ENCODE measurements at places on chromosomes 6 and 20.

- no peak for DNase-seq
Observed at GRCh38 chr20:14879020-14879697, 541.7 kb upstream of the FLRT3 start.

- peak; percentile 14 for DNase-seq
Observed at GRCh38 chr20:19602675-19603375, 155.2 kb upstream of the RIN2 start.

- no peak for DNase-seq
Observed at GRCh38 chr20:8933381-8933807, 135.5 kb upstream of the PLCB4 start.

DNA sequence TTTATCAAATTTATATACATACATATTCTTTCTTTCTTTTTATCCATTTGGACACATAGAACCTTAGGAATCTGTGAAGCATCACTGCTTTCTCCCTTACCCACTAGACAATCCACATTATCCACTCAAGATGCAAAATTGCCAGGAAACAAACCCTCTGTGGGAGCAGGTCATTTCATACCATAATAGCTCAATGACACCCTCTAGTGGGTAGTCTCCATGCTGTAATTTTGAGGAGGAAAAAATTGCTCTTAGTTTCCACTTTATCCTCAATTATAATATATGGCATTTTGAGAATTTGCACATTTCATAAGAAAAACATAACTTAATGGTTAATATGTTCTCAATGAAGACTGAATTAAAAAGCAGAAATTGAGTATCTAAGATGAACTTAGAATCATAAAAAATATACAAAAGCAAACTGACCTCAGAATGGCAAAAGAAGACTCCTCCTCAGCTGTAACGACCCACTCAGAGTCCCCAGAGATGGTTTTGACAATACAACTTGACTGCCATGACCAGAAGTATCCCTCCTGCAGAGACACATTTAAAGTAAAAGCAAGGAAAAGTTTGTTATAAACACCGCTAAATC is 164.1 kb downstream of the FRK start:
- no peak for DNase-seq

GRCh38 chr20:1166948-1167720 is 17.6 kb downstream of the TMEM74B start:
- DNase-seq, result no peak

DNA sequence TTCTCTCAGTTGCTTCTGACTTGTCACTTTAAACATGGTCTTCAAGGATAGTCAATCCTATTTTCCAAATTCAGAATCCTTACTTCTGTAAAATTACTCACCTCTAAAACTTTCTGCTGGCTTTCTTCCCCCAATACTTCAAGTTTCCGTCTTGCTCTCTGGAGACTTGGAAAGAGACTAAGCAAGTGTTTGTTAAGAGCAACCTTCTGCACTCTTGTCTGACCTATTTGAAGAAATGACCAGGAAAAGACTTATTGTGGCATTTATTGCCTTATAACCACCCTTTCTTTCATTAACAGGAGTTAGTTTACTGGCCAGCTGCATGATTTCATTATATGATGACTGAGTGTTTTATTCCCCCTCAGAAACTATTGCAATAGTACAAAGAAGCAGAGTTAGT is 181.0 kb downstream of the TBC1D7 start:
- DNase-seq, result no peak

- DNase-seq, result no peak
Observed at GRCh38 chr6:156988276-156989158, 211.3 kb downstream of the ARID1B start.

- DNase-seq, result no peak
Observed at GRCh38 chr6:34990971-34991560, 102.0 kb downstream of the ANKS1A start.

- DNase-seq, result no peak
Observed at GRCh38 chr6:44918671-44919296, 409.3 kb upstream of the RUNX2 start.

DNA sequence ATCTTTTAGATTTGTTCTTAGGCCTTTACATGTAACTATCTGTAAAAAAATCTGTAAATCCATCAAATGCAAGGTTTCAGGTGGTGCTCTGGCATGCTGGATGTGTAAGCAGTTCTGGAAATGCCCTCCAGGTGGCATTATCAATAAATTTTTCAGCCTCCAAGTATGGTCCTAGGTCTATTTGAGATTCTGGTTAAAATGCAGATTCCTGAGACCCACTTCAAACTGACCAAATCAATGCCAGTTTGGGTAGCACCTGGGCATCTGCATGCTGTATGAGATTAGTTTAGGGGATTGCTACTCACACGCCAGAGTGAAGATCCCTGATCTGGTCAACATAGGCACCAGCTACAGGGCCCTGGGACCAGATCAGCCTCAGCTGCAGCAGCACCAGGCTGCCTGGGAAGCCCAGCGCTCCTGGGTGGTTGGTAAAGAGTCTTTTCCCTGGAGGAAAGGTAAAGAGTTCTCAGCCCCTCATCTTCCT is 507.3 kb upstream of the CITED2 start:
- peak; percentile 29 for DNase-seq

GRCh38 chr20:34771680-34772081 is 53.8 kb downstream of the NCOA6 start:
- DNase-seq, result no peak

- no peak for DNase-seq
Observed at GRCh38 chr6:118844915-118845314, 49.0 kb upstream of the ASF1A start.

- no peak for DNase-seq
Observed at GRCh38 chr6:53906842-53907241, 112.0 kb downstream of the LRRC1 start.

DNA sequence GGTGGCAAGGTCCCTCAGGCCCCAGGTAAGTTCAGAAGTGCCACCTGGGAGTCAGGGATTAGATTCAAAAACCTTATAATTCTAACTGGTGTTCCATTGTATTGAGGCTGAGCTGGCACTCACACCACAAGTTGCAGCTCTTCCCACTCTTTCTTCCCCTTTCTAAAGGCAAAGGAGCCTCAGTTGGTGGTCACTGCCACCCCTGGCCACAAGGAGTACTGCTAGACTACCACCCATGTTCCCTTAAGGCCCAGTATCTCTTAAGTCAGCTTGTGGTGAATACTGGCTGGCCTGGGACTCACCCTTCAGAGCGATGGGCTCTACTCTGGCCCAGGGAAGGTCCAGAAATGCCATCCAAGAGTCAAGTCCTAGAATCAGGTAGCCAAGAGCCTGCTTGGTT is 421.1 kb upstream of the KHDRBS2 start:
- DNase-seq, result no peak

DNA sequence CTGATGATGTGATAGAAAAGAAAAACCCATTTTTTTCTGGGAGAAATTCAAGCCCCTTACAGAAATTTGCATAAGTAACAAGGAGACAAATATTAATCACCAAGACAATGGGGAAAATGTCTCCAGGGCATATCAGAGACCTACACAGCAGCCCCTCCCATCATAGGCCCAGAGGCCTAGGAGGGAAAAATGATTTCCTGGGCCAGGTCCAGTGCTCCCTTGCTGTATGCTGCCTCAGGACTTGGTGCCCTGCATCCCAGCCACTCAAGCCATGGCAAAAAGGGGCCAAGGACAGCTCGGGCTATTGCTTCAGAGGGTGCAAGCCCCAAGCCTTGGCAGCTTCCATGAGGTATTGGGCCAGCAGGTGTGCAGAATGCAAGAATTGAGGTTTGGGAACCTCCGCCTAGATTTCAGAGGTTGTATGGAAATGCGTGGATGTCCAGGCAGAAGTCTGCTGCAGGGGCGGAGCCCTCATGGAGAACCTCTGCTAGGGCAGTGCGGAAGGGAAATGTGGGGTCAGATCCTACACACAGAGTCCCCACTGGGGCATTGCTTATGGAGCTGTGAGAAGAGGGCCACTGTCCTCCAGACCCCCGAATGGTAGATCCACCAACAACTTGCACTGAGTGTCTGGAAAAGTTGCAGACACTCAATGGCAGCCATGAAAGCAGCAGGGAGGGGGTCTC is 7.6 kb upstream of the DBNDD2 start:
- DNase-seq, result no peak
